ENCODE measurements at places on chromosomes 4 and X. TPM values are rescaled to one million over a fixed set of nuclear protein-coding genes. Genes with fewer than 3 reads are reported as not detected.

Gene PRPS2
- total RNA-seq: 74.6 TPM

Gene ASMT
- total RNA-seq: 0.29 TPM

Gene CTAG2
- not detected for total RNA-seq

Gene SGMS2
- not detected for total RNA-seq

Gene IQCM
- total RNA-seq: not detected

Gene P2RY8
- total RNA-seq: 130 TPM

Gene FBXW7
- 30.9 TPM for total RNA-seq

Gene POLN
- total RNA-seq: 2.7 TPM

Gene SLC2A9
- 0.72 TPM for total RNA-seq
